Endodermal cell (in vitro differentiated cells): ENCODE measurements at places on chromosomes 4 and X.

DNA sequence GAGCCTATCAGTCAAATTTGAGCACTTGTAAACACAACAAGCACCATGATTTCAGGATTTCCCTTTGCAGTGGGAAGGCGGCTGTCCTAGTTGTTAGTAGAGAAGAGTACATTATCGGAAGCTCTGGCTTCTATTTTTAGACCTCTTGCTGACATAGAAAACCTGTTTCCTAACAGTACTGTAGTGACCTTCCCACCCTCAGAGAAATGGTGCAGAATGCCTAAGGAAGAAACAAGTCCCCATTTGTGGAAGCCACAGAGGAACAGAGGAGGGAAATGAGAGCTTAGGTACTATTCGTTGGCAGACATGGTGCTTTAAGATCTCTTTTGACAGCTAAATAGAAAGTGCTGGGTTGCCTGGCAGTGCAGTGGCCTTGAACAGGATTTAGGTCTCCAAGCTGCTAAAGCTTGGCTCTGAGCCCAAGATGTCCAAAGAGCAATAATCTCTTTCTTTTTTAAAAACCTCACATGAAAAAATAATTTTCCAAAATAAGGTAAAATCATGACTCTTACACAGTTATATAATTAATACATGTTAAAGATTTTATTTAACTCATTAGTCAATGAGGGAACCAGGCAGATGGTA lies 24.9 kb downstream of the GLRA2 start:
- no peak for DNase-seq

DNA sequence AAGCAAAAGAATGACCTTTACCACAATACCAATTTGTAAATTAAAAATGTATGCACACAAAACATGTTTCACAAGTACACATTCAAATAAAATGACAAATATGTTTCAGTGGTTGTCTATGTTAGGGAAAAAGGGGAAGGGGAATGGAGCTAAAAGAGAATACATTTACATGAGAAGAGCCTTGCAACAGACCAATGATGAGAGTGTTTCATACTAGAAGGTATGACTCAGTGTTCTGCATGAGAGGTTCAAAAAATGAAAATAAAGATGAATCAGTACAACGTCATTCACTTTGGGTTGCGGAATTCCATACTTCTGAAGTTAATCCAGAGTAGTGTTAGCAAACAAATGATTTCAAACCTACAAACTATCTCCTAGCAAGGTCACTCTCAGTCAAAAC lies 51.7 kb downstream of the RPGR start:
- no peak for DNase-seq

DNA sequence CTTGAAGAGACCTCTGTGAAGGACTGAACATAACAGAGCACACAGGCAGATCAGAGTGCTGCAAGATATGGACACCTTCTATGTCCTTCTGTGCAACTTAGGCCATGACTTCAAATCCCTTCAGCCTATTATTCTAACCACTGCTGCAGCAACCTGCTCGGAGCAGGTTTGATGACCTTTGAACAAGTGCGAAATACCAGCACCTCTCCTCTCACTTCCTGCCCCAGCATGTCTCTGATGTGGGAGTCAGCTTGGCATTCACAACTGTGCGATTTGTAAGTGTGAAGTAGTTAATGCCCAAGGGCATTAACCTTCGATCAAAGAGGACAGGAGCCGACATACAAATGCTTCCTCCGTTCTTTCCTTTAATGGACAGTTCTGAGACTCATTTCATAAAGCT lies 1.6 kb upstream of the EXOC1 start:
- peak; percentile 59 for DNase-seq

DNA sequence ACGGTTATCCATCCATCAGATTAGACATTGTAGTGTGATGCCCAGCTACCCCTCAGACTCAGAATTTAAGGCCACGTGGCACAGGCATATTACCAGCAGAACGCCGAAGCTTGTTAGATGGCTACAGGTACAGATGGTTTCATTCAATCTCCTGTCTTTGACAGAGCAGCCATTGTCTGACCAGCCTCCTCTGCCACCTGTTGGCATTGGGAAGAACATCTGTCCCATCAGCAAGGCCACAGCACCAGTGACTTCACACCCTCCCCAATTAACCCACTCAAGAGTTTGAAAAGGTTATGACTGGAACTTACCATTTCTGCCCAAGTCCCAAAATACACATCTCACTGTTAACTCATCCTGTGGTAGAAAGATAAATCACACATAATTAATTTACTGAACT lies 22.0 kb upstream of the PHKA2 start:
- no peak for DNase-seq

DNA sequence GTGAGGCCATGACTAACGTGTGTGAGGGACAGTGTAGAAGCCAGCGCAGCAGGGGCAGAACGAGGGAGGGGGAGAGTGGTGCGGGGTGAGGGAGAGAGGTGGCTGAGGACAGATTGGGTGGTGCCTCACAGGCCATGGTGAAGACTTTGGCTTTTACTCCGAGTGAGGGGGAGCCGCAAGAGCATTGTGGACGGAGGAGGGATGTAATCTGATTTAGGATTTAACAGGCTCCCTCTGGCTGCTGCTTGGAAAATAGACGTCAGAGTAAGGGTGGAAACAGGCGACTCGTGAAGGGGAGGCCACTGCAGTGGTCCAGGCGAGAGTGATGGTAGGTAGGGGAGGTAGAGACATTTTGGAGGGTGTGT lies 13.0 kb downstream of the PPP1R3F start:
- DNase-seq, result peak; percentile 82
